ENCODE measurements at places on chromosomes 16 and 17.

DNA sequence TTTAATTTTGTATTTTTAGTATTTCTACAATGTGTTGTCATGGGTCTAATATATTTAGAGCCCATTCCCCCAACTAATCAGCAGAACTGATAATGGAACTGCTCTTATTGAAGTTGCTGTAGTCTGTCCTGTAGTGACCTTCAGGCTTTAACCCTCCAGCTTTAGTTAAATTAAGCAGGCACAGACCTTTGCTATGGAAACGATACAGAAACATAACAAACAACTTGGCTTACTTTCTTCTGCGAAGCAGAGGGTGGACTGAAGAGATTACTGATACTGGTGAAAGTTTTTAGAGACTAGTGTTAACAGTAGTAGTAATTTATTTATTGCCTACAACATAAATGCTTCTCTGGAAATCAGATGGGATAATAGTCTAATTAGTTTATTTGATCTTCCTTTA is 61.4 kb downstream of the NFATC3 start:
- DNase-seq = peak; percentile 61

- DNase-seq = peak; percentile 18
Observed at GRCh38 chr16:48271728-48272127, 24.4 kb upstream of the ABCC11 start.

DNA sequence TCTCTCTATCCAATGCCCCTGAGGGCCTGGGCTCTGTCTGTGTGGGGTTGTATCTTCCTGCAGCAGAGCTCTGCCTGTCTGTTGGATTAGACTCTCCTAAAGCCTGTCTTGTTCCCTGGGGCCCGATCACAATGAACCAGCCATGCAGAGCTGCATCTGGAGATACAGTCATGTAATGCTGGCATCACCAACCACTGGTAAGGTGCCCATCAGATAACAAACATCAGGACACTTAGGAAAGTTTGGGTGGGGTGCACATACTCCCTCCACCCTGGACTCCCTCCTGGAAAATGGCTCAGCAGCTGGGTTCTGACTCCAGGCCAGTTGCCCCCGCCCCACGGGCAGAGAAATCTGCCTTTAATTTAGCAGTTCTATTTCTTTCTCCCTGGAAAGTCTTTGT is 61.3 kb upstream of the BRD7 start:
- DNase-seq = peak; percentile 23

DNA sequence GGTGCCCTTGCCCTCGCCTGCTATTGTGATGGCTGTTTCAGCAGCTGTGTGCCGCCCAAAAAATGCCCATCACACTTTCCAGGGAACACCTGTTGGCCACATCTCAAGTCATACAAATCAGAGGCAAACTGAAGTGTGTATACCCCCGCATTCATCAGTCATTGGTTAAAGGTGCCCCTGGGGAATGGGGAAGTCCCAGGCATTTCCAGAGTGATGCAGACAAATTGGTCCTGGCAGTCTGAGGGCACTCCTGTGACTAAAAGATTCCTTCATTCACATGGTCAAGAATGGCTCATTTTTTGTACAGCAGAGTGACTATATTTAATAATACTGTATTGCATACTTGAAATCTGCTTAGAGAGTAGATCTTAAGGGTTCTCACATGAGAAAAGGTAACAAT is 102.9 kb upstream of the TMEM97 start:
- no peak for DNase-seq

GRCh38 chr16:82684256-82684655 is 57.5 kb downstream of the CDH13 start:
- DNase-seq = peak; percentile 58

DNA sequence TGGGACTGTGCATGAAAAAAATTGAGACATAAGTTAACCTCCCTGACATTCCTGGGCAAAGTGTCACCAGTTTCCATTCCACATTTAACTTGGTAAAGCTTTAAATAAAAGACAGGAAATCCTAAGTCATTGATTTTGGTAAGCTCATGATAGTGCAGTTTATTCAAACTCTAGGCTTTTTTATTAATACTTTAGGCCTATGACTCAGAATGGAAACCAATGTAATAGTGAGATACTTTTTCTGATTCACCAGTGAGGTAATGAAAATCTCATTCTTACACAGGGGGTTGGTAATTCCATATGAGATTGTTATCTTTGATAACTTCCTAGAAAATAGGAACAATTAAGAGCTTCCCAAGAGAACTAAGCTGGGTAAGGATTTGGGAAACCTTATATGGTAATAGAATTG is 91.1 kb downstream of the NLK start:
- peak; percentile 60 for DNase-seq
